Stimulated activated CD8-positive, alpha-beta memory T cell treated with anti-CD3 and anti-CD28 coated beads, Interleukin-15, amount 100 ng/mL, for 24 hours (primary cell): ENCODE measurements at places on chromosomes 7 and 10.

DNA sequence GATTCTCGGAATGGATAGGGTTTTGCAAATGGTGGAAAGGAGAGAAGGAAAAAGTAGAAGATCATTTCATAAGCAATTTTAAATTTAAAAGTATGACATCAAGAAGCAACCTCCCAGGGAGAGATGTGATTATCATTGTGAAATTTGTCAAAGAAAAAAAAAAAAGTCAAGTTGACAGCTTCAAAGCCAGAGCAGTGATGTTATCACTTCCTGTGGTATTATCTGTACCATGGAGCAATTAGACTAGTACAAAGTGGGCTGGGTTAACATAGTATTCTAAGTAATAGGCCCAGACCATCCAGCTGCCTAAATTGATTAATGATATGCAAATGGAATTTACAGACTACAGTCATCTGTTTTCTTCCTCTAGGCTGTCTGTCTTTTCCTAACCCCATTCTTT lies 84.0 kb upstream of the NPY start:
- DNase-seq = no peak

GRCh38 chr10:4477664-4478063 lies 348.3 kb upstream of the AKR1E2 start:
- DNase-seq = no peak

DNA sequence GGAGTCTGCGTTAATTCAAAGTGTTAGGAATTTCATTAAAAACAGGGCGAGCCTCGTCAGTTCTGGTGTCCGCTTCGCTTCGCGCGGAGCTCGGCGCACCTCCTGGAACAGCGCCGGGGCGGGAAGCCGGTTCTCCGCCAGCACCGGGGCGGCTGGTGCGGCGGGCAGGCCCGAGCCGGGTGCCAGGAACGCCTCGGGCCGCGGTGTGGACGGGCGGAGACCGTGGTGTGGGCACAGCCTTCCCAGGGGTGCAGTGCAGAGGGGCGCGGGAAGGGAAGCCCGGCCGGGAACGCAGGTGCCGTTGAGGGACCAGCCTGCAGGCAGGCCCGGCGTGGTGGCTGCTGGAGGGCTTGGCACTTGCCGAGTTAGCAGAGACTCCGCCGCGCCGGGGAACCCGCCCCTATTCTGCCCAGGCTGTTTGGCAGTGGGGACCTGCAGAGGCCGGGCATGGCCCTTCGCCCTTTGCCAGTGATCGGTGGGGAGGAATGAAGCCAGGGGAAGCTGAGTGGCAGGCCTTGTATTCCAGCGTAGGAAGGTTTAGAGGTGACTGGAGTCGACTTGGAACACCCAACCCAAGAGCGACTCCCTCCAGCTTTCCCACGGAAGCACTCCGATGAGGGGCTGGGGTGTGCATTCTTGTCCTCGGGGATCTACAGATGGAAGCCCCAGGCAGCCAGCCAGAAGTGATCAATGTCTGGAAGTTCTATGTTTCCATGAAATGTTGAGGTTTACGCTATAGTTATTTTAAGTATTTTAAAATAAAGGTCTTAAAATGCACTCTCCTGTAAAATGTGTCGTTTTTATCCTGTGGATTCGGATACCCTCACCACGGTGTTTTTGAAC lies 945 bp upstream of the RHEB start:
- no peak for DNase-seq

DNA sequence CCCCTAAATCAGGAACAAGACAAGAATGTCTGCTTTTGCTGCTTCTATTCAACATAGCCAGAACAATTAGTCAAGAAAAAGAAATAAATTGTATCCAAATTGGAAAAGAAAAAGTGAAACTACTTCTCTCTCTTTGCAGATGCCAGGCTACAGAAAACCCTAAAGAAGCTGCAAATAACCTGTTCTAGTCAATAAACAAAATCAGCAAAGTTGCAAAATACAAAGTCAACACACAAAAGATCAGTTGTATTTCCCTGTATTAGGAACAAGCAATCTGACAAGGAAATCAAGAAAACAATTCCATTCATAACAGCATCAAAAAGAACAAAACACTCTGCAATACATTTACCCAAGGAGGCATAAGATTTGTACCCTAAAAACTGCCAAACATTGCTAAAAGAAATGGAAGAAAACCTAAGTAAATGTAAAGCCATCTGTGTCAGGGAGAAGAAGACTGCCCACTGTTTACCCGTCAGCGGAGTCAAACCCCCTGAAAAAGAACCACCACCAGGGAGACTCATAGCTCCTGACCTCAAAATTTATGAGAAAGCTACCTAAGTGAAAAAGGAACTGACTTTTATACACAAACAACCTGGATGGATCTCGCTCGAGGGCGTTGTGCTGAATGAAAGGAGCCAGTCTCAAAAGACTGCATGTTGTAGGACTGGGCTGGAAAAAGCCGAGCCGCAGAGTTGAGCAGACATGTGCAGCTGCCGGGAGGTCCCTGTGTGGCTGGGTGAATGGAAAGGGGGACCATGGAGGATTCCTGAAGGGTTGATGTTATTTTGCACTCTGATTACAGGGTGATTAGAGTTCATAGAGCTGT lies 263.1 kb downstream of the MAD1L1 start:
- DNase-seq = no peak

- DNase-seq = no peak
Measured at GRCh38 chr7:129262324-129262723, 37.5 kb downstream of the AHCYL2 start.

DNA sequence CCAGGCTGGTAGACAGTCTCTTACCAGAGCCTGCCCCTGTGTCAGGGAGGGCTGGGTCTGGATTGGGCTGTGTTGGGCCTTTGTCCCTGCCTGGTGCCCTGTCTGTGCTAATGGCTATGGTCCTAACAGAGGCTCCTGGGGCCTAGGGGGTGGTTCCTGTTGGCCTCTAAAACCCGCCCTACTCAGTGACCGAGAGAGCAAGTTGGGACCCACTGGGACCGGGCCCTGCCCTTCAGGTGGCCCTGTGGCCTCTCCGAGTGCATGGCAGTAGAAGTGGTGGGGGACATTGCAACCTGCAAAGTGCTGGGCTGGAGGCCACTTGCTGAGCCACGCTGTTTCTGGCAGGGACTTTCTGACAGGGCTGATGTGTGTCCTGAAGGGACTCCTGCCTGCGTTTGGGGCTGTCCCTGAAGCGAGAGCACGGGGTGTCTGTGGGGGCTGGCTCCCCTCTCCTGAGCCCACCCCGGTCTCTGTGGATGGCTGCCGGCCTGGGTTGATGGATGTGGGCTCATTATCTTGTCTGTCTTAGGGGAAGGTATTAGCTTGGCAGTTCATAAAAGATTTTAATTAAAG lies 56.2 kb downstream of the GLRX3 start:
- no peak for DNase-seq

GRCh38 chr10:51035344-51035743 lies 38.9 kb upstream of the PRKG1 start:
- DNase-seq = no peak

GRCh38 chr7:69476416-69476815 lies 121.9 kb upstream of the AUTS2 start:
- DNase-seq = no peak

GRCh38 chr7:74149603-74150002 lies 24.6 kb upstream of the EIF4H start:
- no peak for DNase-seq

- DNase-seq = no peak
Measured at GRCh38 chr10:17278607-17279240, 50.7 kb downstream of the VIM start.

GRCh38 chr10:123250640-123251039 lies 96.4 kb downstream of the BUB3 start:
- DNase-seq = no peak

DNA sequence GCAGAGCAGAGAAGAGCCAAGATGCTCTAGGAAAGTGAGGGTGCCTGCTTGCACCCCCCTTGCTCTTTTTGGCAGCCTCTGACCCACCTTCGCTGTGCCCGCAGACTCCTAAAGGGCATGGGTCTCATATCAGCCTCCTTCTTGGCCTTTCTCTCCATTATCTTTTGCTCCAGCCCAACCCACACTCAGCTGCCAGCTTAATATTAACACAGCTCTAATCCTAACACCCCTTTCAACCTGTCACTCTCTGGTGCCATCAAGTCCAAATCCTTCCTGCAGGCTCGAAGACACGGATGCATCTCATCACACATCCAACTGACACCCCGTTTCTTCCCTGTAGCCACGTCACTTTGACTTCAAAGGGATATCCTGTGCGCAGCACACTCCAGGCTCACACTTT lies 171.6 kb upstream of the AUTS2 start:
- DNase-seq = no peak

DNA sequence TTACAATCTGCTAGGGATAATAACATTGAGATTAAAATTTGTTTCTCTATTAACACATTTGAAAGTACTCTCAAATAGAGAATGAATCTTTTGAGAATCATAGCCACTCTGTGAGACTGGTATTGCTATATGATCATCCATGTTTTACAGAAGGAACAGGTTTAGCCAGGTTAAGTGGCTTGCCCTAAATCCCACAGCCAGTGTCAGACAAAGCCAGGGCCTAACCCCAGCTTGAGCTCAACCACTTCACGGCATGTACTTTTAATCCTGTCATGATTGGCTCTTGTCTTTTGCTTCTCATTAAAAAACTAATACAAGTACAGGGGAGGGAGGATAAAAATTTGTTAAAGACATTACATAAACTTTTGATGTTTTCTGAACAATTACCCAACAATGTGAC lies 3.8 kb upstream of the ZNRF2 start:
- DNase-seq = no peak

- DNase-seq = no peak
Measured at GRCh38 chr7:149849174-149849573, 11.0 kb downstream of the ZNF862 start.

GRCh38 chr7:96114190-96114589 lies 207.7 kb downstream of the SLC25A13 start:
- DNase-seq = no peak

DNA sequence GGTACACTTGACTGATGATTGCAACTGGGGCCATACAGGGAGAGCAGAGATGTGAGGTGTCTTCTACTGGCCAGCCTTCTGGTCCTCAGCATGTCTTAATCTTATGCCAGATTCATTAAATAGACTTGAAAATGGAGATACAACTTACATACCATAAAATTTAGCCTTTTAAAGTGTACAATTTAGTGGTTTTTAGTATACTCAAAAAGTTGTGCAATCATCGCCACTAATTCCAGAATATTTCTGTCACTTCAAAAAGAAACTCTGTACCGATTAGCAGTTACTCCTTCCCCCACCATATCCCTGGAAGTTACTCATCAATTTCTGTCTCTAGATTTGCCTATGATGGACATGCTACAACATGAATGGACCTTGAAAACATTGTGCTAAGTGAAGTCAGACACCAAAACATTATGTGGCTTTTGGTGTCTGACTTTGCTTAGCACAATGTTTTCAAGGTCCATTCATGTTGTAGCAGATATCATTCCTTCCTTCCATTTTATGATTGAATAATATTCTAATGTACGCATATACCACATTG lies 53.0 kb downstream of the SH2D4B start:
- no peak for DNase-seq
